Kidney (tissue), 22 donors: ENCODE measurements at places on chromosomes 6 and 20. TPM values are rescaled to one million over a fixed set of nuclear protein-coding genes. Genes with fewer than 3 reads are reported as not detected.

HLA-DQA1 gene
- total RNA-seq = 63.5 TPM

VGLL2 gene
- not detected for total RNA-seq

CALHM4 gene
- total RNA-seq = not detected

TNFAIP3 gene
- 52.6 TPM for total RNA-seq

GRCh38 chr6:49004801-49005200 lies 458.3 kb downstream of the MMUT start:
- DNase-seq = no peak

DNA sequence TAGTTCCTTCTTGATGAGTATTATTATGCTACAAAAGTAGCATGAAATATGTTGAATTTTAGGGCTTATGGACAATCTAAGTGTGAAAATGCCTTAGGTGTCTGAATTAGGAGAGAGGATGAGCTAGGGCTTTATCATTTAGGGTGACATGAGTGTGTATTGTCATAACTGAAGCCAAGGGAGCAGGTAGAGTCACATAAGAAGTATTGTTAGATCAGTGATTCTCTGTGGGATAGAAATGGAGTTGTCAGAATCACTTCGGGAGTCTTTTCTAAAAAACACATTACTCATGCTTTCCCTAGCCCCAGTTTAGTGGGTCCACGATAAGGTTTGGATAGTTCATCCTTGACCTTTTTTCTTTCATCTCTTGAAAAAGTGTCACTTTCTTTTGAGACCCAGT lies 16.4 kb downstream of the ZFAND3 start:
- DNase-seq = no peak

DNA sequence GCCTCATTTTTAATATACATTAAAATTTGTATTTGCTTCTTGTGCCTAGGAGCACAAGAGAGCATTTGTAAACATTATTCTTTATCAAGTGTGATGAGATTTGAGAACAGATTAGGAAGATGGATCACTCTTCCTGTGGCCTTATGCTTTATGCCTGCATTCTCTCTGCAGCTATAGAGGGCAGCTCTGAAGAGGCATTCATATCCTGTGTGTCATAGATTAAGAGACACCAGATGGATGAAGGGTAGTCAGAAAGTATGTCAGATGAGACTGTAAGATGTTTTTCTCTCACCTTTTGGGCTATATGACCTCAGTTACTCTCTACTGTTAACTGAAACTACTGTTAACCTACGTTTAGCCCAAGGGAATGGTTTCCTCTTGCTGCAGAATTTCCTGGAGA lies 61.4 kb downstream of the DNAH8 start:
- no peak for DNase-seq

GRCh38 chr6:112979830-112980229 lies 632.7 kb downstream of the RFPL4B start:
- DNase-seq = peak; percentile 76

DNA sequence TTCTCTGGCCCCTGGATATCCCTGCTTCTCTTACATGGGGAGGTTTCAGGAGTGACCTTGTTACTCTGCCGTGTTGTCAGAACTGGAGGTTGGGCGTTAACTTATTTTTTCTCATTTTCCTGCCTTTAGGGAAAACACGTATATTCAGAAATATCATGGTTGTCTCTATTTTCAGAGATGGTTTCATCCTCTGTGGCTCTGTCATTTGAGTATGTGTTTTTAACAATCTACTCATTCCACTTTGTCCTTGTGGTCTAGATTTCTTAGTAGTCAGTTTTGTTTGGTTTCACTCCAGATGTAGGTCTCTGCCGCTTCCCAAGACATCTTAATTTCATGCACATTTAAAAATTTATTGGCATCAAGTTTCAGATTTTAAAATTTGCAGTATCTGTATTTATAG lies 45.9 kb downstream of the KCNS1 start:
- DNase-seq = no peak

GRCh38 chr6:13841936-13842335 lies 27.6 kb upstream of the MCUR1 start:
- no peak for DNase-seq

DNA sequence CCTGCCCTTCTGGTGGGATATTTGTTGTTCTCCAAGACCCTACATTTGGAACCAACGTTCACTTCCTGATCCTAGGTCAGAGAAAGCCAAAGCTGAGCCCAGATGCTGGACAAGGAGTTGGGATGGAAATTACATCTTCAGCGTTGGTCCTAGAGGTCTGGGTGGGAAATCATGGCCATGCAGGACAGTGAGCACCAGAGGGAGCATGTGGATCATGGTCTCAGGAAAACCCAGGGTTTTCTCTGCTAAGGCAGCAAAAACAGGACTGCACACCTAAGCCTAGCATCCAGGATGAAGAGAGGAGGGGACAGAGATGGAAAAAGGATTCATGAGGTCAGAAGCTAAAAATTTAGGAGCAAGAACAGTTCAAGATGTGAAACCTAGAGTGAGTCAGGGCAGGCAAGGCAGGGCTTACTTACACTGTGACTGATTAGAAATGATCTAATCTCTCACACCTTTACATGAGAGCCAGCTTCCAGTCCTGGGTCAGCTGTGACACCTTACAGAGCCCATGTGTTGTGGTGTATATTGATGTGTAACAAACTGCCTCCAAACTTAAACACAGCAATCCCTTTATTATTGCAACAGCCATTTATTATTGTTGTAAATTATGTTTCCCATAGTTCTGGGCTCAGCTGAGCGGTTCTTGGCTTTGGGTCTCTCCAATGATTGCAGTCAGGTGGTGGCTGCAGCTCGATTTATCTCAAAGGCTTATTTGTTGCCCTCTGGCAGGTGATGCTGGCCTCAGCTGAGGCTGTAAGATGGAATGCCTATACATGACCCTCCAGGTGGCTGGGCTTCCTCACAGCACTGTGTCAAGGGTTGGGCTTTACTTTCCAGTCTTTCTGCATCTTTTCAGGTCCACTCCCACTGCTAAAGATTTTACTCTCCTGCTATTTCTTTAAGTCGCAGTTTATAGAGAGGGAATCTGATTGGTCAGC lies 6.5 kb downstream of the C20orf202 start:
- DNase-seq = no peak

GRCh38 chr6:119934816-119935215 lies 585.3 kb upstream of the MAN1A1 start:
- no peak for DNase-seq

DNA sequence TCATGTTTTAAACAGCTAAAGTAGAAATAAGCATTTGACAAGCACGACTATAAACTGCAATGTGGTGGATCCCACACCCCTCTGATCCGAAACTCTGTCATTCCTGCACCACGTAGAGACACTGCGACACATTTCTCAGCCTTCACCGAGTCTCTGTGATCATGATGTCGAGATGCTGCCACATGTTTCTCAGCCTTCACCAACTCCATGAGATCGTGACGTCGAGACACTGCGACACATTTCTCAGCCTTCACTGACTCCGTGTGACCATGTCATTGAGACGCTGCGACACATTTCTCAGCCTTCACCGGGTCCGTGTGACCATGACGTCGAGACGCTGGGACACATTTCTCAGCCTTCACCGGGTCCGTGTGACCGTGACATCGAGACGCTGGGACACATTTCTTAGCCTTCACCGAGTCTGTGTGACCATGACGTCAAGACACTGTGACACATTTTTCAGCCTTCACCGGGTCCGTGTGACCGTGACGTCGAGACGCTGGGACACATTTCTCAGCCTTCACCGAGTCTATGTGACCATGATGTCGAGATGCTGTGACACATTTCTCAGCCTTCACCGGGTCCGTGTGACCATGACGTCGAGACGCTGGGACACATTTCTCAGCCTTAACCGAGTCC lies 143.0 kb downstream of the TTLL2 start:
- no peak for DNase-seq

DNA sequence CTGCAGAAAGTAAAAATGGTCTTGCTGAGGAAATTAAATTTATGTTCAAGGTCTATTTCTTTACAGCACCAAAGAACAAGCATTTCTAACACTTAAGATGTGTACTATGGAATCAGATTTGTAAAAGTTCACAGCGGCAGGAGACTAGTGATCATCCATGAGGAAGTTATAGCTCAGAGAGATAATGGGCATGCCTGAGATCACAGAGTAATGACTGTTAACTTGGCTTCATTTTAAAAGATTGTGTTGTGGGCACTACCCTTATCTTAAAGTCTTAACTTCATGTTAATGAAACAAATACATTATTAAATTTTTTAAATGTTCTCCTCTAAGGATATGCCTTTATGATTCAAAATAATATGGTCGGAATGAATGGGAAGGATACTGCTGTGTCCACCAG lies 168.6 kb downstream of the GMPR start:
- DNase-seq = no peak

DNA sequence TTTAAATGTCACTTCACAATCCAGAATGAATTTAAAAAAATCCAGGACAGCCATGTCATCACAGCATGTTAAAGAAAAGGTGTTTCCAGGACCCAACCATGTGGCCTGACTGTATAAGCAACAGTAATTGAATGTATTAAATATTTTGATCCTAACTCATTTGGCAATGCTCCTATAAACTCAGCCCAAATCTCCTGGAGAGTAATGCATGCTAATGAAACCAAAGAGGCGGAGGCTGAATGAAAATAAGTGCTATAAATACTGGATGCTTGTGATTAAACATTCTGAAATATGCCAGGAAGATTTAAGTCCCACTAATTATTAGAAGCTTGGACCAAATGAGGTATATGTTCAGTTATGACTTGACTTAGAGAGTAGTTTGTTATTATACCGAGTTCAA lies 486.8 kb downstream of the FRK start:
- no peak for DNase-seq

DNA sequence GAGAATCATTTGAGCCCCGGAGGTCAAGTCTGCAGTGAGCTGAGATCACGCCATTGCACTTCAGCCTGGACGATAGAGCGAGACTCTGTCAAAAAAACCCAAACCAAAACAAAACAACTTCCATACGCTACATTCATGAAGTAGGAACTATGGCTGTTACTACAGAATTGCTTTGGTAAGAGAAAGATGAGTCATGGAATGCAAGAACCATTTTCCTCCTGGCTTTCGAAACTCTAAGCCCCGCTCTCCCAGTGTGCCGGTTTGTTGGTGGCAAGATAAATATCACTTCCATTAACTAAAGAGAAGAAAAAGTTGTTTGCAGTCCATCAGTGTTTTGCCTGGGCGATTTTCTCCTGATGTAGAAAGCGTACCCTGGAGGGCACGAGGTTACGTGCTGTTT lies 61.3 kb downstream of the ZDHHC14 start:
- DNase-seq = no peak

- no peak for DNase-seq
These were observed 282.3 kb downstream of the TBC1D7 start for GRCh38 chr6:13046084-13046483.

DNA sequence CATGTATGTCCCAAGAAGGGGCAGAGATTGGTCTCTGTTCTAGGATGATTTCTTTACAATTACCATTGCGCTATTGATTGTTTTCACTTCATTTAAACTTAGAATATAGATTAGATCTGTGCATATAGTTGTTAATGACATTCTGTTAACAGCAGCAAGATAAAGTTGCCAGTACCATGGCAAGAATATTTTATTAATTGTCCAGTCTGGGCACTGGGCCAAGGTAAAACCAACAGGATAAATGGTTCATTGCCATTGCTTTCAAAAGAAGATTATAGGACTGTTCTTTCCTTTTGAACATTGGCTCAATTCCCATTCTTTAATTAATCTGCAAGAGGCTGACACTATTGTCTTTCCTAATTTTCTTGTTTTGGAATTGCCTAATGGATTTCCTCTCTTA lies 592.4 kb downstream of the RFPL4B start:
- no peak for DNase-seq

- DNase-seq = no peak
These were observed 40.9 kb upstream of the CCN6 start for GRCh38 chr6:112013051-112013450.

GRCh38 chr20:35200267-35200666 lies 26.2 kb upstream of the MMP24 start:
- DNase-seq = no peak

DNA sequence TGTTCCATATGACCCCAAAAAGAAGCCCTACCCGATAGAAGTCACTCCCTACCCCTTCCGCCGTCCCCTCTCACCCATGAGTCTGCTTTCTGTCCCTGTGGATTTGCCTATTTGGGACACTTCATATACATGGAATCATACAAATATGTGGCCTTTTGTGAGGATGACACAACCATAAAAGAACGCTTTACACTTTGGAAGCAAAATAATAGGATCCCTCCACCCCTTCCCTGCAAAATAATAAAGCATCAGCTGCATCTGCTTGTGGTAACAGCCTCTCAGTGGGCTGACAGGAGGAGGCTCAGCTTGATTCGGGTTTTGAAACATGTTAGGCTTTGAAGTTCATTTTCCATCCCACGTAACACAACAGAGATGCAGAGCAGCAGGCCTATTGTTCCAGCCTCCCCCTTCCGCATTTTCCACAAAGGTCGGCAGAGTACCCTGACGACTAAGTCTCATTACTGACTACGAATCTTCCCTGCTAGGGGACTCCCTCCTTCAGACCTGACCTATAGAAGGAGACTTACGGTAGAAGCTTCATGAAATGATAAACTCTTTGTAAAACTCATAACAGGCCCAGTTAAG lies 99.1 kb downstream of the ALDH8A1 start:
- no peak for DNase-seq

- DNase-seq = no peak
These were observed 10.4 kb downstream of the ZSWIM3 start for GRCh38 chr20:45867819-45868176.

DNA sequence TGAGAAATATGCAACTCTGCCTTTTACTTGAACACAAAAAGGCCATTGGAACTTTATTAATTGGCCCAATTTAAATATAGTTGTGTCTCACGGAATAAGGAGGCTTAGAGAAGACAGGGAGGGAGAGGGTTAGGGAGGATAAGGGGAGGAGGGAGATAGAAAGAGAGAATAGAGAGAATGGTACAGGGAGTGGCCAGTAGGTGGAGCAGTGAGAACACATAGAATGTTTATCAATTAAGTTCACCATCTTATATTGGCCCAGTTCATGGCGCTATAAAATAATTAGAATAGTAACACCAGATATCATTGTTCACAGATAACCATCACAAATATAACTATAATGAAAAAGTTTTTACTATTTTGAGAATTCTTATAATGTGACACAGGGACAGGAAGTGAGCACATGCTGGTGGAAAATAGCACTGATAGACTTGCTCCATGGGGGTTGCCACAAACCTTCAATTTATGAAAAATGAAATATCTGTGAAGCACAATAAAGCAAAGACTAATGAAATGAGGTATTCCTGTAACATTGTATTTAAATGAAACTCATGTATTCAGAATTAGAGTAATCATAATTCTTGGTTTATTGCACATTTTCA lies 374.1 kb upstream of the MANEA start:
- peak; percentile 45 for DNase-seq

GRCh38 chr6:73017476-73017875 lies 207.8 kb downstream of the KHDC1L start:
- DNase-seq = no peak

DNA sequence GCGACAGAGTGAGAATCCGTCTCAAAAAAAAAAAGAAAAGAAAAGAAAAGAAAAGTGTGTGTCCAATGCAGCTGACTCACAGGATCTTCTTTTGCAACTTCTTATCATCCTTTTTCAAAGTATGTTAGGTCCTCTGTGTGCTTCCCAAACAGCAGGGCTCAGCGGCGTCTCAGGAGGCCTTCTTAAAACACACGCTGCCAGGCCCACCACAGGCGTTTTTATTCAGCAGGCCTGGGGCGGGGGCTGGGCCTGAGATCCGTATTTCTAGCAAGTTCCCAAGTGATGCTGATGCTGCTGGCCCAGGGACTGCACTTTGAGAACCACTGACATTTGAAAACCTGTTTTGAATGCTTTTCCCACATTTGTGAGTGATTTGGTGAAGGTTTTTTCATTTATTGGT lies 57.1 kb downstream of the PSMG4 start:
- DNase-seq = no peak
